ENCODE measurements at places on chromosomes 3 and 15. TPM values are rescaled to one million over a fixed set of nuclear protein-coding genes. Genes with fewer than 3 reads are reported as not detected.

Gene ZNF80
- 2.3 TPM for total RNA-seq

Gene ALDH1A3
- not detected for total RNA-seq

Gene COL6A6
- total RNA-seq = not detected

Gene NMNAT3
- total RNA-seq = 4.5 TPM

Gene GCSAM
- 12.9 TPM for total RNA-seq
